ENCODE measurements at places on chromosomes 5 and 9. TPM values are rescaled to one million over a fixed set of nuclear protein-coding genes. Genes with fewer than 3 reads are reported as not detected.

INSL4 gene
- total RNA-seq = not detected

OR1J2 gene
- 0.50 TPM for total RNA-seq

TEX48 gene
- total RNA-seq = not detected

LIFR gene
- 30.1 TPM for total RNA-seq

CARD19 gene
- 47.2 TPM for total RNA-seq

SPINK13 gene
- not detected for total RNA-seq

SMARCA2 gene
- 61.4 TPM for total RNA-seq

SYK gene
- not detected for total RNA-seq

IFNK gene
- total RNA-seq = not detected

CARTPT gene
- total RNA-seq = not detected

LCN9 gene
- not detected for total RNA-seq

NUTM2F gene
- not detected for total RNA-seq

ZBTB34 gene
- total RNA-seq = 7.9 TPM

INSL6 gene
- total RNA-seq = not detected

ZDHHC21 gene
- 10.1 TPM for total RNA-seq

MCIDAS gene
- not detected for total RNA-seq

SGTB gene
- 26.1 TPM for total RNA-seq

RORB gene
- total RNA-seq = 0.50 TPM

SPATA31D4 gene
- not detected for total RNA-seq

STKLD1 gene
- total RNA-seq = 0.33 TPM

AGXT2 gene
- not detected for total RNA-seq

ACTBL2 gene
- 0.03 TPM for total RNA-seq

SLC6A19 gene
- not detected for total RNA-seq

OMD gene
- 1.2 TPM for total RNA-seq

SEMA5A gene
- 86.2 TPM for total RNA-seq

MYOZ3 gene
- total RNA-seq = 2.3 TPM

LRRC19 gene
- not detected for total RNA-seq

CDH12 gene
- total RNA-seq = not detected

AFAP1L1 gene
- 14.9 TPM for total RNA-seq

MAN1B1 gene
- total RNA-seq = 153 TPM

ARHGEF28 gene
- total RNA-seq = 6.1 TPM

BARHL1 gene
- total RNA-seq = not detected

ANKRD34B gene
- total RNA-seq = not detected

LSM11 gene
- total RNA-seq = 6.1 TPM

P4HA2 gene
- total RNA-seq = 725 TPM

AGGF1 gene
- total RNA-seq = 30.6 TPM

OSMR gene
- total RNA-seq = 241 TPM

GZMA gene
- not detected for total RNA-seq

TLX3 gene
- total RNA-seq = not detected

IRX1 gene
- 0.86 TPM for total RNA-seq

TNFSF15 gene
- 0.03 TPM for total RNA-seq

IL5 gene
- total RNA-seq = not detected

ZNF454 gene
- total RNA-seq = 1.9 TPM

TNFSF8 gene
- total RNA-seq = not detected

TAF11L3 gene
- not detected for total RNA-seq

UBE2QL1 gene
- 0.03 TPM for total RNA-seq

ACSL6 gene
- 0.17 TPM for total RNA-seq

GFRA3 gene
- 0.03 TPM for total RNA-seq

TBC1D13 gene
- 17.8 TPM for total RNA-seq

ST6GALNAC6 gene
- 45.6 TPM for total RNA-seq

CWC27 gene
- total RNA-seq = 11.3 TPM

PCDHB8 gene
- 0.26 TPM for total RNA-seq

EGR1 gene
- total RNA-seq = 7.8 TPM

SPRY4 gene
- total RNA-seq = 14.6 TPM

All from smooth muscle cell of the pulmonary artery (primary cell).